Uterus (tissue), 4 donors: ENCODE measurements at places on chromosomes 11 and 22. TPM values are rescaled to one million over a fixed set of nuclear protein-coding genes. Genes with fewer than 3 reads are reported as not detected.
A peak's percentile ranks its signal among the peaks of the same experiment; 100 is the strongest.

UPB1 gene
- not detected for total RNA-seq

GRCh38 chr11:47552056-47552565 is 821 bp downstream of the CELF1 start:
- no peaks in the 10 kb centered on the region for H3K4me1 ChIP-seq
- peak overlapping the region; percentile 93 for H3K27ac ChIP-seq
- H3K36me3 ChIP-seq, result no peaks in the 10 kb centered on the region
- no peak for DNase-seq
- peak overlapping the region; percentile 77 for H3K4me3 ChIP-seq
- no peaks in the 10 kb centered on the region for H3K27me3 ChIP-seq

DNA sequence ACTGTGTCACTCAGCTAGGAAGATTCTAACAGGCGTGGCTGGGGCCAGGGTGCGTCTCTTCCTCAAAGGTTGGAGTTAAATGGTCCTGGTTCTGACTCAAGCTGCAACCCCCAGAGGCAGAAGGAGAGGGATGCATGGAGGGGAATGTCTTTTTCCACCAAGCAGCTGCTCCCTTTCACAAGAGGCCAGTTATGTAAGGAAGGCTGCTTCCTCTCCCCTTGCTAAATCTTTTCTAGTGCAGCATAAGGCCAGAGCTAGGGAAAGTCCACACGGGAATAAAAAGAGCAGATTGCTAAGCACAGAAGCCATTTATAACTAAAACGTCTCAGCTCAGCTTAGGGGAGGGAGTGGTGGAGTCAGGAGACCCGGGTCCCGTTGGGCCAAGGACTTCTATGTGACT is 10.0 kb downstream of the PVALB start:
- H3K36me3 ChIP-seq, result no peaks in the 10 kb centered on the region
- no peak for DNase-seq
- H3K4me1 ChIP-seq, result no peaks in the 10 kb centered on the region
- no peaks in the 10 kb centered on the region for H3K27me3 ChIP-seq

ZBTB16 gene
- 25.5 TPM for total RNA-seq

DNA sequence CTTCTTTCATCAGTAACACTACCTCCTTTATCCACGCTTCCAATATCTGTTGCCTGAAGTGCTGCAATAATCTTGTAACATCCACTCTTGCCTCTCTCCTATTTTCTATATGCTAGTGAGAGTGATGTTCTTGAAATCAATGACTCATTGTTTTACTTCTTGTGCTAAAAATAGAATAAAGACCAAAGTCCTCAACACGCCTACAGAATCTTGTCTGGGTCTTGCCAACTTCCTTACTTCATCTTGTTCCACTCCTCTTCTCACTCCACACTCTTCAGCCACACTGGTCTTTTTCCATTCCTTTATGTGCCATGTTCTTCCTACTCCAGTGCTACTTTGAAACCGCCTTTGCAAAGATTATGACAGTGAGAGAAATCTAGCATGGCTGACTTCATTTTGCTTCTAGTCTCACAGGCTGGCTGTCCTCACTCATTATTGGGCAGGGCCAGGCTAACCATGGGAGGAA is 136.4 kb downstream of the CCDC81 start:
- no peak for DNase-seq
- peaks cover 9% of the 10 kb centered on the region for H3K4me1 ChIP-seq
- H3K36me3 ChIP-seq, result no peaks in the 10 kb centered on the region
- H3K4me3 ChIP-seq, result no peak overlapping the region
- H3K27ac ChIP-seq, result peak overlapping the region; percentile 50

- no peak overlapping the region for H3K27ac ChIP-seq
- H3K4me3 ChIP-seq, result no peak overlapping the region
- no peaks in the 10 kb centered on the region for H3K36me3 ChIP-seq
- H3K27me3 ChIP-seq, result no peaks in the 10 kb centered on the region
- DNase-seq, result no peak
Observed at GRCh38 chr11:99567334-99567956, 546.7 kb downstream of the CNTN5 start.

DNA sequence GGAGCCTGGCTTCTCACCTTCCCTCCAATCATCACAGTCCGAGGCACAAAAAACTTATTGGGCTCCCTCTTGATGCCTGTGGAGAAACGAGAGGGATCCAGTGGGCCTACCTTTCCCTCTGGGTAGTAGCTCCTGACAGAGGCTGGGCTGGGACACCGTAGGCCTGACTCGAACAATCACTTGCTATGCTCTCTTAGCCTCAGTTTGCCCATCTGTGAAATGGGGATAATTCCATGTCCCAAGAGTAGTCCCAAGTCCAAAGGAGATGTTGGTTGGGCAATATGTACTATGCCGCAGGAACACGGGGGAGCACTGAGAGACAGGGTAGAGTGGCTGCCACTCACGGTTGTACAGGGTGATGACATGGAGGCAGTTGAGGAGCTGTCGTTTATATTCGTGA is 7.6 kb upstream of the RASGRP2 start:
- no peak for DNase-seq
- no peaks in the 10 kb centered on the region for H3K4me1 ChIP-seq
- H3K27me3 ChIP-seq, result no peaks in the 10 kb centered on the region

TIMM10 gene
- 21.3 TPM for total RNA-seq

SLC6A5 gene
- not detected for total RNA-seq

DNA sequence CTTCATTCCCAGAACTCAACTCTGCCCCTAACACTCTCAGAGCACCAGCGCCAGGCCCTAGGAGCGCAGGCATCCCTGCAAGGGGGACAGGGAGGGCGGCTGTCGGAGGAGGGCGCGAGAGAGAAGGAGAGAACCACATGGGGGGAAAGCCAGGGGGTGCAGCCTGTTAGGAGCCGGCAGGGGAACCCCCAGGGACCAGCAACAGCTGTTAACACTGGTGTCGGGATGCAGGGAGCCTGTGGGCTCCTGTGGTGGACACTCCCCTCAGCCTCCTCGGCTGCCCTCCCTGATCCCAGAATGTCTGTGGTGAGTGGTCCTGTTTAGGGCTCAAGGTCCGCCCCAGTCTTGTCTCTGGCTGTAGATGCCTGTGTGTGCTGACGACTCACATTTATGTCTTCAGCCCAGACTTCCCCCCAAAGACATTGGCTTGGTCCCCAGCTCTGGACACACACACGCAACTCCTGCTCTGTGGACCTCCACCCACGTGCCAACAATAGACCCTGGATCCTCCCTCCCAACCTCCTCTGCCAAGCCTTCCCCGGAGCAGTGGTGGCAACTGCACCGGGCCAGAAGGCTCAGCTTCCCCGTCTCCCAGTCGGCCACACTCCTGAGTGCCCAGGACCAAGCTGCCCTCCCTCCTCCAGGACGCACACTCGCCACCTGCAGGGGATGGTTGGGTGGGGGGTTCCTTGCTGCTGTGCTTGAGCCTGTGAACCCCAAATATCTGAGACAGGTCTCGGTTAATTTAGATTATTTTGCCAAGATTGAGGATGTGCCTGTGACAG is 817 bp upstream of the IFITM5 start:
- no peaks in the 10 kb centered on the region for H3K4me1 ChIP-seq
- no peak overlapping the region for H3K4me3 ChIP-seq
- H3K36me3 ChIP-seq, result no peaks in the 10 kb centered on the region
- H3K27ac ChIP-seq, result no peak overlapping the region
- no peak for DNase-seq
- H3K27me3 ChIP-seq, result no peaks in the 10 kb centered on the region

GRCh38 chr22:38222797-38223119 is 21.0 kb downstream of the MAFF start:
- no peak overlapping the region for H3K27ac ChIP-seq
- no peaks in the 10 kb centered on the region for H3K27me3 ChIP-seq
- H3K4me1 ChIP-seq, result no peaks in the 10 kb centered on the region
- no peaks in the 10 kb centered on the region for H3K36me3 ChIP-seq

SLC5A12 gene
- not detected for total RNA-seq

PRMT3 gene
- 29.4 TPM for total RNA-seq

DNA sequence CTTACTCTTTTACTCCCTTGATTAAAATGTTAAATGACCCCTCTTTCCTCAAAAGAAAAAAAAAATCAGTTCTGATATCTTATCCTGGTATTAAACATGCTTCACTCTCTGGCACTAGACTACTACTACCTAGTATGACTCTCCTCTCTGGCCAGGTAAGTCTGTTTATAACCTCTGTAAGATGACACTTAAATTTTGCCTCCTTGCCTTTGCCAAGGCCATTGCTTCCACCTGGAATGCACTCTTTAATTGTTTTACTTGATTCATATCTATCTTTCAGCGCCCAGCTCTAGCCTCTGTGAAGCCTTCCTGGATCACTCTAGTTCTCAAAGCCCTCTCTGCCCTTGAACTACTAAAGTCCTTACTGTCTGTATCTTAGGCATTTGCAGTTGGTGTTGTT is 170.4 kb downstream of the ETS1 start:
- no peaks in the 10 kb centered on the region for H3K36me3 ChIP-seq
- H3K4me3 ChIP-seq, result no peak overlapping the region
- no peaks in the 10 kb centered on the region for H3K27me3 ChIP-seq

DNA sequence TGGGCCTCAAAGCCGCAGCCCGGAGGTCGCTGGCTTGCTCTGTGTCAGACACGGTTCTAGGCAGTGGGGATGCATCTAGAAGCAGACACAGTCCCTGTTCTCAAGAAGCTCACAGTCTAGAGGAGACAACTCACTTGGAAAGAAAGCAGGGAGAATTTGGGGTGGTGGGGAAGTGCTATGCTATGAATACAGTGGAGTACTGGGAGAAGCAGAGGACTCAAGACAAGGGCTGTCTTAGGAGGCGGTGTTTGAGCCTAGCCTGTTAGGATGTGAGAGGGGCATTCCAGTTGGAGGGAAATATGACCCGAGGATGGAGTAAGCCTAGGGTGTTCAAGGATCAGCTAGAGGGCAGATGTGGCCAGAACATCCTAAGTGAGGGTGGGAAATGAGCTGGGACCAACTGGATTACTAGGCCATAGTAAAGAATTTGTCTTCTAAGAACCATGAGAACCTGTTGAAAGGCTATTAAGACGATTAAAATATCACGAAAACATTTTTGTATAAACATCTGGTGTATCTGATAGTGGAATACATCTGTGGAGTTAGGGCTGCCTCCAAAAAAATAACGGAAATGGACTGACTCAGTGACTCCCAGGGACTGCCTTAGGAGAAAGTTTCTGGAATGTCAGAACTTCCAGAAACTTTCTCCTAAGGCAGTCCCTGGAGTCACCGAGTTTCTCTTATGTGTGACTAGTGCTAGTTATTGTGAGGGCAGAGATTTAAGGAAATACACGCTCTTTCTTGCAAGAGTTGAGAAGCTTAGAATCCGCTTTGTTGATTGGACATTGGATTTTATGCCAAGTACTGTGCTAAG is 1.1 kb upstream of the PITPNB start:
- H3K4me1 ChIP-seq, result no peaks in the 10 kb centered on the region
- peak overlapping the region; percentile 96 for H3K27ac ChIP-seq
- peak overlapping the region; percentile 95 for H3K4me3 ChIP-seq
- peak; percentile 50 for DNase-seq
- H3K36me3 ChIP-seq, result no peaks in the 10 kb centered on the region

GRCh38 chr11:128483211-128483788 is 104.1 kb downstream of the ETS1 start:
- no peak overlapping the region for H3K4me3 ChIP-seq
- H3K36me3 ChIP-seq, result no peaks in the 10 kb centered on the region
- H3K4me1 ChIP-seq, result no peaks in the 10 kb centered on the region
- H3K27ac ChIP-seq, result peak overlapping the region; percentile 65

- DNase-seq, result no peak
- H3K4me3 ChIP-seq, result no peak overlapping the region
- H3K27me3 ChIP-seq, result peaks cover 6% of the 10 kb centered on the region
- no peak overlapping the region for H3K27ac ChIP-seq
- peaks cover 16% of the 10 kb centered on the region for H3K4me1 ChIP-seq
Observed at GRCh38 chr11:61512435-61512834, 3.9 kb downstream of the LRRC10B start.

DNA sequence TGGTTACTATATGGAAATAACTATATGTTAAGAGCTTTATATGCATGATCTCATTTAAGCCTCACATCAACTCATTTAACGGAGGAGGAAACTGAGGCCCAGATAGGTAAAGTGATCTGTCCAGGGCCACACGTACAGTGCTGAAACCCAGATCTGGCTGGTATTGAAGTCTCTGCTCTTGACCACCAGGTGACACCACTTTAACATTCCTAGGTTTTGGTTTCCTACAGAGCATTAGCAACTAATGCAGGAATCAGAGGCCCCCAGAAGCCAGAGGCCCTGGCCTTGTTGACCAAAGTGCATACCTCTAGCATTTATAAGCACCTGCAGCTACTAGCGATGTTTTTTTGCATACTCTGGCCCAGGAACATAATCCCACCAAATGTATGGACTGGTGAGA is 12.9 kb upstream of the LIMK2 start:
- no peaks in the 10 kb centered on the region for H3K36me3 ChIP-seq
- H3K4me1 ChIP-seq, result no peaks in the 10 kb centered on the region
- no peaks in the 10 kb centered on the region for H3K27me3 ChIP-seq
- H3K4me3 ChIP-seq, result no peak overlapping the region
- no peak for DNase-seq

GRCh38 chr22:50532824-50533796 is 3.3 kb upstream of the TYMP start:
- no peaks in the 10 kb centered on the region for H3K36me3 ChIP-seq
- H3K27ac ChIP-seq, result peak overlapping the region; percentile 85
- H3K27me3 ChIP-seq, result peaks cover 4% of the 10 kb centered on the region
- no peak for DNase-seq
- H3K4me1 ChIP-seq, result peaks cover 11% of the 10 kb centered on the region

- H3K27ac ChIP-seq, result no peak overlapping the region
- H3K27me3 ChIP-seq, result no peaks in the 10 kb centered on the region
- no peak for DNase-seq
- H3K4me3 ChIP-seq, result no peak overlapping the region
- H3K4me1 ChIP-seq, result no peaks in the 10 kb centered on the region
- H3K36me3 ChIP-seq, result no peaks in the 10 kb centered on the region
Observed at GRCh38 chr11:74037309-74037708, 28.4 kb upstream of the UCP3 start.

KIF18A gene
- total RNA-seq, result not detected

DNA sequence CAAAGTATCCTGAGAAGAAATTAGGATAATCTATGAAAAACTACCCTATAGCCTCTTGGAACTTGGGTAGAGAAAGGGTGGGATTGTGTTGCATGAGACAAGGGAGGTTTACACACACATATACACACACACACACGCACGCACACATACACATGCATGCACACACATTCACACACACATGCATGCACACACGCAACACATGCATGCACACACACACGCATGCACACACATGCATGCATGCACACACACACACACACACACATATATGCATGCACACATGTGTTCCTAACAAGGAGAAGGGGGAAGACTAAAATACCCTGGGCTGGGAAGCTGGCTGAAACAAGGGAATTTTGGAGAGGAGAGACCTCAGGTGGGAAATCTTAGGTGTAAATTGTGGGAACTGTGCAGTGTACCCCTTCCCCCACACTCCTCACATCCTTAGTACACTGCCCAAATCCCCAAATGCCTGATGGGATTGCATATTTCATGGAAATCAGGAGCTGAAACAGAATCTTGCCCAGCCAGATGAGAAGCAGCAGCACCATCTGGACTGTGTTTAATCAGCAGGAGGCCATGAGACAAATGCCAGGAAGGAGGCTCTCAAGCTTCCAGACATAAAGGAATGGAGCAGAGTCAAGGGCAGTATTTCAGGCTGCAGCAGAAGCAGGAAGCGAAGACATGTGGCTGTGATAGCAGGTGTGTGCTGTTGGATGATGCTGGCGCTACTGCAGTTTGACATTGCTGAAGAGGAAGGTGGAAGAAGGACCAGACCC is 14.6 kb upstream of the POLD3 start:
- no peak overlapping the region for H3K4me3 ChIP-seq
- no peak overlapping the region for H3K27ac ChIP-seq
- no peaks in the 10 kb centered on the region for H3K4me1 ChIP-seq
- no peaks in the 10 kb centered on the region for H3K27me3 ChIP-seq
- no peak for DNase-seq

GRCh38 chr11:75333807-75334140 is 17.7 kb downstream of the ARRB1 start:
- peaks cover 4% of the 10 kb centered on the region for H3K4me1 ChIP-seq
- H3K36me3 ChIP-seq, result no peaks in the 10 kb centered on the region
- H3K27ac ChIP-seq, result no peak overlapping the region
- no peaks in the 10 kb centered on the region for H3K27me3 ChIP-seq
- DNase-seq, result no peak
